ENCODE measurements at places on chromosomes 11 and 22. TPM values are rescaled to one million over a fixed set of nuclear protein-coding genes. Genes with fewer than 3 reads are reported as not detected.

- peak; percentile 64 for ATAC-seq
Measured at GRCh38 chr11:78022397-78023396, at the start of gene KCTD14. TSS of gene KCTD14 (minus strand) at chr11:78023276. CDS start at chr11:78023249, 27 bp downstream.

DNA sequence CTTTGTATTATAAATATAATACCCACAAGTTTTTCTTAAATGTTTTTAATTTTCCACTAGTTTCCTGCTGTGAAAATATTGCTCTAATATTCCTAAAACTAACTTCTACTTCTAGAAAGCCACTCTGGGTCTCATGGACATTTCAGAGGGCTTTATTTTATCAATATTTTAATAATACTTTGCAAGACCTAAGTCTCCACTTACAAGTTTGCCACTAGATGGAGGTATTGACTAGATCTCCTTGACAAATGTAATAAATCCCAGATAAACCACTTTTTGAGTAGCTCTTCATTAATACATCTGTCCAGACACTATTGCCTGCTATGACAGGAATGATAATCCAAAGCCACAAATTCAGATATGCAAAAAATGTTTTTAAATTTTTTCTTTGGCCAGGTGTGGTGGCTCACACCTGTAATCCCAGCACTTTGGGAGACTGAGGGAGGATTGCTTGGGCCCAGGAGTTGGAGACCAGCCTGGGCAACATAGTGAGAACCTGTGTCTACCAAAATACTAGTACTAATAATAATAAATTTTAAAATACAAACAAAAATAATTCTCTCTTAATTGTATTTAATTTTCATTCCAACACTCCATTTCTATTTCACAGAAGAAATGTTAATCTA, 3.5 kb upstream of the ACAT1 start:
- no peak for ATAC-seq

DNA sequence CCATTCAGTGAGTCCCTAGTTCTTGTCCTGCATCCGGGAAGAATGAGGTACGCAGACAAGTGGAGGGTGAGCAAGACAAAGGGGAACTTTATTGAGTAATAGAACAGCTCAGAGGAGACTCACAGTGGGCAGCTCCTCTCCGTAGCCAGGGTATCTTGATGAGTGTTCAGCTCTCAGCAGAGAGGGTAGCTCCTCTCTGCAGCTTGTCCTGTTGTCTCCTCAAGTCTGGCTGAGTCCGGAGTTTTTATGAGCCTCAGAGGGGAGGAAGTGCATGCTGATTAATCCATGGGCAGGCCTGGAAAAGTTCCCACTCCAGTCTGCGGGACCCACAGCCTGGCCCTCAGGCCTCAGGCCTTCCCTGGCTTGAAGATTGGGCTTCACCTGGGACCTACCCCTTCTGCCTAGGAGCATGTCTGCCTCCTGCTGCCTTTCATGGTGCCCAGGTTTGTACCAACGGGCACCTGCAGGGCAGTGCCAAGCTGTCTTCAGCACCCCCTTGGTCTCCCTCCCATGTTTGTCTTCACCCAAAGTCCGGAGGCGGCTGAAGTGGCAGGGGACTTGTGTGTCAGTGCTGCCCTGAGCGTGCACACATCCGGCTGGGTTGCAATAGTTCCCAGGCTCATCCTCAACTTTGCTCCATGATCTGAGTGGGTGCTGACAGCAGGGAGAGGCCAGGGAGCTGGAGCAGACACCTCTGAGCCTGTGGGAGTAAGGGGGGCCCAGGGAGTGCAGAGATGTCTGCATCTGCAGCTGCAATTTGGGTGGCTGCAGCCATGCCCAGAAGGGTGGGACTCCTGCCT, 134.2 kb downstream of the LDLRAD3 start:
- no peak for ATAC-seq

Gene INS
- total RNA-seq: not detected

- ATAC-seq: no peak
Measured at GRCh38 chr22:50576070-50576469, 2.2 kb downstream of the CPT1B start.

GRCh38 chr11:86115542-86116385, 46.9 kb upstream of the PICALM start:
- ATAC-seq: peak; percentile 62

- ATAC-seq: peak; percentile 56
Measured at GRCh38 chr11:27395556-27396258, 32.7 kb upstream of the CCDC34 start.

Gene CABP4
- total RNA-seq: 0.24 TPM
